ENCODE measurements at places on chromosomes 16 and 17. TPM values are rescaled to one million over a fixed set of nuclear protein-coding genes. Genes with fewer than 3 reads are reported as not detected.

DNA sequence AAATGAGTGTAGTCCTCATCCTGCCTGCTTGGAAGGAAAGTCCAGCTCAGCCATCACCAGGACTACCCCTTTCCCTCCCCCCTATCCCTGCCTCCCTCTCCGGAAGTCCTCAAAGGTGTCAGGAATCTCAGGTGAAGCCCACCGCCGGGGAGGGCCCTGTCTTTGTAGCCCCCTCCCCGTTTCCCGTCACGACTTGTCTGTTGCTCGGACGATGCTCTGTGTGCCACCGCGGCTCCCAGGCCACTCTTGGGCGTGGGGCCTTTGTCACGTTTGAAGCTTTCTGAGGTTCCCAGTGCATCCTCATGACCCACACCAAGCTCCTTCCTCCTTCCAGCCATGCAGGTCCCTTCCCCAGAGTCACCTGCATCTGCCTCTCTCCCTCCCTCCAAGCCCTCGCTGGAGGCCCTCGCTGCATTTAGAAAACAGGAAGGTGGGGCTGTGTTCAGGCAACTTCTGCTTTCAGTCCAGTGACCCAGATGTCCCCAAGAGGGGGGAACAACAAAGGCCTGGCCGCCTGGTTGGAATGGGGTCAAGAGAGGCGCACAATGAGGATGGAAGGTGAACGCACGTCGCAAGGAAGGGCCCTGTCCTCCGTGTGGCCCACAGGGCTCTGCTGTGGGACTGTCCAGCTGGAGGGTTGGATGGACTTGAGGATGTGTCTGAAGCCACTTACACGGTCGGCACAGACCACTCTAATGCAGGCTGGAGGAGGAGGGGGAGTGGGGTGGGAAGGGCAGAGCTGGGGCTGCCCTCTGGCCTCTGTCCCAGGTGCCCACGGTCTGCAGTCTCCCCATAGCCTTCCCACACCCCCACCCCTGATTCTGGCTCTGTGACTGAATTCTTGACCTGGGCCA lies 59.9 kb downstream of the OR1D5 start:
- DNase-seq: no peak
- H3K27ac ChIP-seq: no peak overlapping the region
- H3K4me3 ChIP-seq: peak overlapping the region; percentile 45
- H3K4me1 ChIP-seq: peaks cover 10% of the 10 kb centered on the region
- no peaks in the 10 kb centered on the region for H3K27me3 ChIP-seq

- H3K27me3 ChIP-seq: no peaks in the 10 kb centered on the region
- H3K4me3 ChIP-seq: no peak overlapping the region
- H3K4me1 ChIP-seq: no peaks in the 10 kb centered on the region
- no peaks in the 10 kb centered on the region for H3K36me3 ChIP-seq
- DNase-seq: no peak
- H3K27ac ChIP-seq: no peak overlapping the region
Measured at GRCh38 chr16:8346294-8346693, 244.0 kb downstream of the TMEM114 start.

DNA sequence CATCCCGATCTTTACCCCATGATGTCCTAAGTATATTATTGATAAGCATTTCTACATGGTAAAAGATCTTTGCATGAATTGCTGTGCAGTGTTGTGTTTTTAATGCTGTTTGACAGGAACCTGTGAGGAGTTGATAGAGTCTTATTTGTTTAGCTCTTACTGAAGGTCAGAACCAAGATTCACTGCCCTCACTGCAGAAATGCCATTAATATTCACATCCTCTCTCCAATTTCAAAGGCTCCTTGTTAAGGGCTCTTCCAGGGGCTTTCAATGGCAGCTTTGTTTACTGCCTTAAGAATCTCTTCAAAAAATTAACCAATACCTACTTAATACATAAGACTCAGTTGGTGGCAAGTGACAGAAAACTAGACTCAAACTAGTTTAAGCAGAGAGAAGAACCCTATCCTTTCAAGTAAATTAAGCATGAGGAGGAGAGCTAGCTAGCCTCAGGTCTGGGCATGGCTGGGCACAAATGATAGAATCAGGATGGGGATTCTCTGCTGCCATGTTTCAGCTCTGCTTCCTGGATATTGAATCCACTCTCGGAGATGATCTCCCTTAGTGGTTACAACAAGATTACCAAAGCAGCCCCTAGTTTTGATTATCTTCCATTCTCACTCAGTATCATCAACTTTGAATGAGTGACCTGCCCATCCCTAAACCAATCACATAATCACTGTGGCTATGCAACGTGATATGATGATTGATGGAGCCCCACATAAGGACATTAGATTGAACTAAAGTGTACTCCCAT lies 311.8 kb downstream of the CDH11 start:
- DNase-seq: no peak
- H3K27ac ChIP-seq: no peak overlapping the region
- H3K4me3 ChIP-seq: no peak overlapping the region
- H3K36me3 ChIP-seq: no peaks in the 10 kb centered on the region
- H3K27me3 ChIP-seq: no peaks in the 10 kb centered on the region

DNA sequence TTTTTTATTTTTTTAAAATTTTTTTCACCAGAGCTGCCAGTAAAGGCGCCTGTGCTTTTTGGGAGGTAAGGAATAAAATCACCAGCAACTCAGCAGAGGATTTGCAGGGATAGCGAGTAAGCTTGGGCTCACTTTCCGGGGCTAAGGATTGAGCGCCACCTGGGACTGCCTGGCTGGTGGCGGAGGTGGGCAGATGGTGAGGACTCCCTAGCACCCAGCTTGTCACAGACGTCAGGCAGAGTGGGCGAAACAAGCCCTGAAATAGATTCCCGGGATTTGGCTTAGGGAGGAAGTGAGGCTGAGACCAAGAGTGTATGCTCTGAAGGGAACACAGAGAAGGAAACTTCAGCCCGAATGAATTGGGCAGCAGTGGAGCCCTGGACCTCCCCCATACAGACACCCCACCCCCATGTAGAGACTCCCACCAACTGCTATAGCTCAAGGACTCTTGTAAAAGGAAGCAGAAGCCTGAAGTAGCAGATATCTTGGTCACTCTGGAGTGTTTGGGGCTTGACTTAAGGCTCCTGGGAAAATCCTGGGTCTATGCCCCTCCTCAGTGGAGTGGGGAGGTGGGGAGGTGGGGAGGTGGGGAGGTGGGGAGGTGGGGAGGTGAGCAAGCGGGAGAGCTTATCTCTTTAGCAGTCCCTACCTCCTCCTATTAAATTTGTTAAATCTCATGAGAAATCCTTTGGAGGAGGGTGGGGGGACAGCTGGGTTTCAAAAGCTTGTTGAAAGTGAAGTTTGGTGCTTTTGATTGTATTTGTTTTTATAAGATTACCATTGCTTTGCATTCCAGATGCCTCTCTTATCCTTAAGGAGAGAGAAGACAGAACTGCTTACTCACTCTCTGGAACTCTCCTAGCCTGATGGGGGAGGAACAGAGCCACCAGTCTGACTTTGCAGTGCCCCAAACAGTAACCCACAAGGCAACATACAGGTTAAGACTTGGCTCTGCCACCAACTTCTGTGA lies 8.2 kb downstream of the ARL4D start:
- no peak for DNase-seq
- H3K27ac ChIP-seq: no peak overlapping the region
- peaks cover 2% of the 10 kb centered on the region for H3K27me3 ChIP-seq
- H3K36me3 ChIP-seq: no peaks in the 10 kb centered on the region
- H3K4me1 ChIP-seq: no peaks in the 10 kb centered on the region
- H3K4me3 ChIP-seq: no peak overlapping the region

- no peak for DNase-seq
- H3K4me1 ChIP-seq: no peaks in the 10 kb centered on the region
- no peaks in the 10 kb centered on the region for H3K36me3 ChIP-seq
Measured at GRCh38 chr17:73552300-73553048, 91.8 kb downstream of the SDK2 start.

GRCh38 chr17:9943343-9943742 lies 38.3 kb upstream of the RCVRN start:
- H3K27ac ChIP-seq: no peak overlapping the region
- no peaks in the 10 kb centered on the region for H3K27me3 ChIP-seq
- H3K4me1 ChIP-seq: no peaks in the 10 kb centered on the region
- H3K4me3 ChIP-seq: no peak overlapping the region

DNA sequence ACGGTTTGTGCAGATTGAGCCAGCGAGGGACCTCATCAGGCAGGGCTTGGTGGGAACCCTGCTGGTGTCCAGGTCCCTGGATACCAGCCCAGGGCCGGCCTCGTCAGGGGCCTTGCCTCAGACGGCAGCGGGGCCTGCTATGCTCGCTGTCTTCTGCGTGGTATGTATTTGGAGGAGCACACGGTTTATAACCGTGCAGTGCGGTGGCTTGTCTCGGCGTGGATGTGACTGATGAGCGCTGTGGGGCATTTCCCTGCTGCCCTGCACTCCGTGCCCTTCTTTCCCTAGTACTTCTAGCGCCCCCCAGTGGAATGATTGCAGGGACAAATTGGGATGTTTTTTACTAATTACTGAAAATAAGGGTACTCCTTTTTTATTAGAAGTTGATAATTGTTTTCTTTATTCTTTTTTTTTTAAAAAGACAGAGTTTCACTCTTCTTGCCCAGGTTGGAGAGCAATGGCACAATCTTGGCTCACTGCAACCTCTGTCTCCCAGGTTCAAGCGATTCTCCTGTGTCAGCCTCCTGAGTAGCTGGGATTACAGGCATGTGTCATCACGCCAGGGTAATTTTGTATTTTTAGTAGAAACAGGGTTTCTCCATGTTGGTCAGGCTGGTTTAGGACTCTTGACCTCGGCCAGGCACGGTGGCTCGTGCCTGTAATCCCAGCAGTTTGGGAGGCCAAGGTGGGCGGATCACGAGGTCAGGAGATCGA lies 15.3 kb downstream of the TBCD start:
- H3K4me3 ChIP-seq: no peak overlapping the region
- no peak overlapping the region for H3K27ac ChIP-seq
- H3K4me1 ChIP-seq: no peaks in the 10 kb centered on the region
- H3K27me3 ChIP-seq: no peaks in the 10 kb centered on the region
- H3K36me3 ChIP-seq: peaks cover 38% of the 10 kb centered on the region
- peak; percentile 50 for DNase-seq

- no peaks in the 10 kb centered on the region for H3K4me1 ChIP-seq
- H3K4me3 ChIP-seq: no peak overlapping the region
- no peak overlapping the region for H3K27ac ChIP-seq
- DNase-seq: no peak
- no peaks in the 10 kb centered on the region for H3K36me3 ChIP-seq
Measured at GRCh38 chr16:10122546-10122945, 59.7 kb downstream of the GRIN2A start.

DNA sequence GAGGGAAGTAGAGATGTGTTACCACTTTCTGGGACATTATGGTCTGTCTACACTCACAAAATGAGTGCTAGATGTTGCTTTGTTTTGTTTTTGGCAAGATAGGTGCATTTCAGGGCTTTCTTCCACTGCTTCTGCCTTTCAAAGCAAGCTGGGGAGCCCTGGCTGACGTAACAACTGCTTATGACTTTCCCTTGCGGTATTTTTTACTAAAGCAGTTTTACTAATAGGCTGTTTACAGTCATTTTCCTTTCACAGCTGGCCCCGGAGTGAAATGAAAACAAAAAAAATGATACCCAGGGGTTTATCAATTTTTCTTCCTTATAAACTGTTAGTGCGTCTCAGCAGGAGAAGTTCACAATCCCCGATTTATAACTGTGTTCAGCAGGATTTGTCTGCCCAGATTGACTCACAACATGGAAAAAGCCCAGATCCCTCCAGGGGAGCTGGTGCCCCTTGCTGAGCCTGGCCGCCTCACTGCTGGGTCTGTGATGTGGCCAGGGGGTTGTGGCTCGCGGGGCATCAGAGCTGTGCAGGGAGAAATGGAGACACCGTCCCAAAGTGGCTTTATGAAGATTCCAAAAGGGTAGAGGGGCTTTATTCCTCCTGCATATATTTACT lies 184.4 kb upstream of the HS3ST3A1 start:
- H3K27me3 ChIP-seq: no peaks in the 10 kb centered on the region
- no peak overlapping the region for H3K27ac ChIP-seq
- no peak for DNase-seq
- H3K4me1 ChIP-seq: no peaks in the 10 kb centered on the region

- H3K4me3 ChIP-seq: no peak overlapping the region
- H3K36me3 ChIP-seq: peaks cover 16% of the 10 kb centered on the region
- H3K27ac ChIP-seq: no peak overlapping the region
- no peak for DNase-seq
- H3K27me3 ChIP-seq: no peaks in the 10 kb centered on the region
Measured at GRCh38 chr16:58119509-58119845, 9.7 kb downstream of the CFAP20 start.

Gene CAVIN1
- total RNA-seq: 2.9 TPM

Gene MRC2
- total RNA-seq: 11.2 TPM

Gene SOST
- not detected for total RNA-seq

Gene CDC42EP4
- 1.7 TPM for total RNA-seq

Gene SDR42E2
- 0.10 TPM for total RNA-seq

Gene LGALS9B
- total RNA-seq: not detected

Gene MMP2
- not detected for total RNA-seq

Gene TMEM238L
- not detected for total RNA-seq

Gene EVI2A
- 25.5 TPM for total RNA-seq

Gene NECAB2
- total RNA-seq: not detected

Gene PDIA2
- total RNA-seq: not detected

Gene PLA2G10
- total RNA-seq: not detected
